ENCODE measurements at places on chromosomes 1 and 21.
A peak's percentile ranks its signal among the peaks of the same experiment; 100 is the strongest.

DNA sequence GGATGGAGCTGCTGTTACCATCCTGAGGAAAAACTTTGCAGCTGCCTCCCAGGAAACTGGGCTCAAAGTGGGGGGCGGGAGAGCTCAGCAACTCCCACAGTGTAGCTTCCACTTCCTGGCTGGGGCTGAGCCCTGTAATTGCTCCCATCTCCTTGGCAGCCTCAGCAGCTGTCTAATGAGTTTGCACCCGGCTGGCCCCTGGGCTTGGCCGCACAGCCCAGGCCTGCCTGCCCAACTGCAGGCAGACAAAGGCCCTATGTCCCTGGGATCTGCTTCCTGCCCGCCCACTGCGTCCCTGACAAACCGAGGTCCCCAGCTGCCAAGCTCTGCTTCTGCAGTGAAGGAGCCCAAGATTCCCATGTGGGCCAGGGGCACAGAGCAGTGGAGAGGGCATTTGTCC lies 30.1 kb downstream of the EDN2 start:
- no peak for DNase-seq

GRCh38 chr1:48000883-48001282 lies 3.7 kb upstream of the TRABD2B start:
- DNase-seq, result no peak

DNA sequence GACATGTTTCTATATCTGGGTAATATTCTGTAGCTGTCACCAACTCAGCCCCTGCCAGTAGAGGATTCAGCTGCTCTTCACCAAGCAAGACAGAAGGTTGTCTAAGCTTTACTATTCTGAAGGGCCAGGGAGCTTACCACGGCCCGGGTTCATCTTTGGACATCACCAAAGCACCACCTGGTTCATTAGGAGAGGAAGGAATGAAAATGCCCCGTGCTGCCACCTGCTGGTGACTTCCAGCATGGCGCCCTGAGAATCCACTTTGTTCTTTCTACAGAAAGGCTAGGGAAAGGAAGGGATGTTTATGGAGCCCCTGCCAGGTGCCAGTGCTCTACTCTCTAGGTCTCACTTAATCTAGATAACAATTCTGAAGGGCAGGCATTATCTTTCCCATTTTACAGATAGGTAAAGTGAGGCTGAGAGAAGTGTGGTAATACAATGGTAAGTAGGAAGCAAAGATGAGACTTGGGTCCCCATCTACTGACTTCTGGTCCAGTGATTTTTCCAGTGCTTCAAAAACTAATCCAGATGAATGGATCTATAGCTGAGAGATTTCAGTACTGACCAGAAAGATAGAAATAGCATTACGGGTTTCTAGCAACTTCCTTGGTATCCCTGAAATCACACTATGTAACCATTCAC lies 79.5 kb downstream of the BEND5 start:
- DNase-seq, result no peak

DNA sequence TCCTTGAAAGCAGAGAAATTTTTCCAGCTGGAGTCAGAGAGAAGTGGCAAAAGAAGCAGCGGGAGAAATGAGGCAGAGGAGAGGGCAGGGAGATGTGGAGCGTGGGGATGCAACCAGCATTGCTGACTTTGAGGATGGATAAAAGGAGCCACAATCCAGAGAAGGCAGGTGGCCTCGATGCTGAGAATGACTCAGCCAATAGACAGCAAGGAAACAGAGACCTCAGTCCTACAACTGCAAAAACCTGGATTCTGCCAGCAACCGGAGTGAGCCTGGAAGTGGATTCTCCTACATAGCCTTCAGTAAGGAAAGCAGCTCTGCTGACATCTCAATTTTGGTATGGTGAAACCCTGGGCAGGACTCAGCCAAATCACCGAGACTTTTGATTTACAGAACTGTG lies 128.9 kb upstream of the ATP1B1 start:
- DNase-seq, result no peak

DNA sequence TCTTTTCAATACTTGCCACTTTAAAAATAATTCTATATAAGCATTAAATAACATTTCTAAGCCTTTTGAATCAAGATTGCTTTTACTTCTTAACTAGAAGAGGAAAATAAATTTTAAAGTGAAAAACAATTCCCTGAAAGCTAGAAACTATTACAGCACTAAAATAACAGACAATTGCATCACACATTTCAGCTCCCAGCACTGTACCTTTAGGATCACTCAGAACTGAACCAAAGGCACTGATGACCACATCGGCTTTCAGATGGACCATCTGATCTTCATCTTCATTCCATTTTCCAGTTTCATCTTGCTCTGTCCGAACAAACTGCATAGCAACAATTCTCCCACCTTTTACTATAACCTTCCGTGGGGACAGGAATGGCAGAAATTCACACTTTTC lies 347.3 kb downstream of the DPYD start:
- no peak for DNase-seq

GRCh38 chr1:40030528-40031135 lies 9.9 kb upstream of the CAP1 start:
- no peak for DNase-seq

DNA sequence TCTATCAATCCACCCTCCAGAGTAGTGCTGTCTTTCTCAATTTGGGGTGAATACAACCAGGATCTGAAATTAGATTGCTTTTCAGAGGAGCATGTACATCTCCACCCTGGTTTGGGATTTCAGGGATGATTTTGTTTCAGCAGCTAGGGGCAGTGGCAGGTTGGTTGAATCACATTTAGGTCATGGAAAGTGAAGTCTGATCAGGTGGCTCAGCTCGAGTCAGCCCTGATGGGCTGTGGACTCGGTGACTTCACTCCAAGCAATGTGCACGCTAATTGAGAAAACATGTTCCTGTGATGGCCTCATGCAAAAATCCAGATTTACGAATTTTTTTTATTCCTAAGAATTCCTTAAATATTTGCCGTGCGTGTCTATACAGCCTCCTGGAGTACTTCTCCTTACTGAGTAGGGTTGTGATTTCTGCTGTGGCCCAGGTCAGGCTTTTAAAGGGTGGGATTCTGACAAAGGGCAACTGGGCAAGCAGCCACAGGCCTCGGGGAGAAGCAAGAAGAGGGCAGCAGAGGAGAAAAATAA lies 7.5 kb downstream of the NGF start:
- no peak for DNase-seq

DNA sequence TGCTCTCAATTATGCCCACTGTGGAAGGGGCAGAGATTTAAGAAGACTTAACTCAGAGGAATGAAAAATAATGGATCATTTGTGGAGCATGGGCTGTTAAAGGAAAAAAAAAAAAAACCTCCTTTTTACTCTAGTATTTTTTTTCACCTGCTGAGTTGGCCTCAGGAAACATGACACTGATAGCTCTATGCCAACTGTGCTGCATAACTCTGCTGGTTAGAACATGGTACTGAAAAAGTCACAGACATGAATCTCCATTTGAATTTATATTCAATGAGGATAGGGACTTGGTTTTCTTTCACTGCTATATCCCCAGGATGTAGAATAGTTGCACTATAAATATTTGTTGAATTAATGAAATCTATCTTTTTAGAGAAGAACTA lies 86.1 kb upstream of the KIAA0040 start:
- DNase-seq, result no peak

- DNase-seq, result peak; percentile 49
Measured at GRCh38 chr1:113390871-113391648, 745 bp downstream of the MAGI3 start.

DNA sequence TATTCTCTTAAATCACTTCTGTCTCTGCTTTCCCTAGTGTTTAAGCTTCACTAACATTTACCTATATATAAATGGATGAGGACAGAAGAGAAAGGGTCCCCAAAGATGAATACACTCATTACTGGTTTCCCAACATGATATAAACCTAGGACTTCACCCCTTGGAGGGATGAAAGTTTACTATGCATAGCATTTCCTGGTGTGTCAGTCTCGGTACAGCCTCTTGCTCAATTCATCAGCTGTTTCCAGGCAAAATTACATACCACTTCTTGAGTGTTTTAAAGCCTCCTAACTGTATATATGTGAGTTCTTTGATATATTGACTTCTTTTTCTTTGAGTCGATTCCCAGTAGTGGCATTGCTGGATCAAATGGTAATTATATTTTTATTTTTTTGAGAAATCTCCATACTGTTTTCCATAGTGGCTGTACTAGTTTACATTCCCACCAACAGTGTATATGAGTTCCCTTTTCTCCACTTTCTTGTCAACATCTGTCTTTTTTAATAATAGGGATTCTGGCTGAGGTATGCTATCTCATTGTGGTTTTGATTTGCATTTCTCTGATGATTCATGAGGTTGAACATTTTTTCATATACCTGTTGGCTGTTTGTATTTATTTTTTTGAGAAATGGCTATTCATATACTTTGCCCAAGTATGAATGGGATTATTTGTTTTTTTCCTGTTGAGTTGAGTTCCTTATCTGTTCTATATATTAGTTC lies 259.3 kb upstream of the CACYBP start:
- no peak for DNase-seq

- no peak for DNase-seq
Measured at GRCh38 chr1:222557148-222557547, 9.2 kb upstream of the HHIPL2 start.

GRCh38 chr1:196464480-196464941 lies 143.7 kb downstream of the KCNT2 start:
- no peak for DNase-seq

DNA sequence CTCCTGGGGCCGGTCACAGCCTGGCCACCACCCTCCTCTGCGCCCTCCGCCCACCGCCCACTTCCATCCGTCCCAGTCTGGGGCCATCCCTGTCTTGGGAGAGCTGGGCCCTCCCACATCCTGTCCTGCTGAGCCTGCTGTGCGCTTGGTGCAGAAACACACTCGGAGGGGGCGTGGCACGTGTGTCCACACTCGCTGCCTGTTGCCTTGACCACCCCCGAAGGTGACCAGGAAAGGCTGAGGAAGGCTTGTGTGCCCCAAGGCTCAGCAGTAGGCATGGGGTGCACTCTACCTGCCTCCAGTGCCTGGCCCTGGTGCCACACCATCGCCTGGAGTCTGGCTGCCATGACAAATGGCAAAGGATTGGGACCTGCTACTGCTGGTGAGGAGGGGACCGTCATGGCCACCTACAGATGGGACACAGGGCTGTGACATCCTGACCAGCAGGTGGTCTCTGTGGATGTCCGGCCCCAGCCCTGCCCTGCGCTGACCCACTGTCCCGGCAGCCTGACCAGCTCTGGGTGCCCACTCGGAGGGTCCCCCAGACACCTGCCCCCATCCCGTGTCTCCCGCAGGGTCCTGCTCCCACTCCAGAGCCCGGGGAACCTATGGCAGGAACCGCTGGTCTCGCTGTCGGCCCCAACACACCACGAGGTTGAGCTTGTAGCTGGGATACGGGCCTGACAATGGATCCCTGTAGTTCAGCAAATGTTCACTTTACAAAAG lies 23.2 kb upstream of the PTTG1IP start:
- no peak for DNase-seq

GRCh38 chr1:203781962-203782361 lies 13.5 kb upstream of the ZBED6 start:
- DNase-seq, result no peak

DNA sequence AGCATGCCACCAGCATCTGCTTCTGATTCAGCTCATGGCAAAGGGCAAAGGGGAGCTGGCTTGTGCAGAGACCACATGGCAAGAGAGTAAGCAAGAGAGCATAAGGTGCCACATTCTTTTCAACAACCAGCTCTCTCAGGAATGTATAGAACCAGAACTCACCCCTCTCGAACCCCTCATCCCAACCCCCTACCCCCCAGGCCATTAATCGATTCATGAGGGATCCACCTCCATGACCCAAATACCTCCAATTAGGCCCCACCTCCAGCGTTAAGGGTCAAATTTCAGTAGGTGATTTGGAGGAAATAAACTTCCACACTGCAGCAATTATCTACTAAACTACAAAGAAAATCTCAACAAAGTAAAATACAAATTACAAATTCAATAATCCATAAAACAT lies 32.2 kb upstream of the LRRC7 start:
- no peak for DNase-seq

DNA sequence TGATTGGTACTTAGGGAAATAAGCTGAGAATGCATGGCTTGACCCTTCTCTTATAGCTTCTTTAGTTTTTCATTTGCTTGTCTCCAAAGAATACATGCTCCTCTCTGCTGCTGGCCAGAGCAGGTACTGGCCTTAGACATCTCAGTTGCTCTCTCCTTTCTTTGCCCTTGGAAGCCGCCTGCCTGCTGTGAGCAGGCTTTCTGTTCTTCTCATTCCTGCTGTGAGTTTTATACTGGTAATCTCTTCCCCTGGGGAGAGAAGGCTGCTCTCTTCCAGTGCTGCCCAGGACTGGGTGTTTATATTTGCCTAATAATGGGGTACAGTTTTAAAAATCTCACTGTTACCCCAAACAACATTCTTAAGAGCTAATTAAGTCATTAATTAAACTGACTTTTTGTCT lies 323.5 kb upstream of the LRRC7 start:
- no peak for DNase-seq

GRCh38 chr21:41945982-41946381 lies 7.8 kb downstream of the C2CD2 start:
- DNase-seq, result no peak

- no peak for DNase-seq
Measured at GRCh38 chr1:157161901-157162300, 23.7 kb upstream of the ETV3 start.

DNA sequence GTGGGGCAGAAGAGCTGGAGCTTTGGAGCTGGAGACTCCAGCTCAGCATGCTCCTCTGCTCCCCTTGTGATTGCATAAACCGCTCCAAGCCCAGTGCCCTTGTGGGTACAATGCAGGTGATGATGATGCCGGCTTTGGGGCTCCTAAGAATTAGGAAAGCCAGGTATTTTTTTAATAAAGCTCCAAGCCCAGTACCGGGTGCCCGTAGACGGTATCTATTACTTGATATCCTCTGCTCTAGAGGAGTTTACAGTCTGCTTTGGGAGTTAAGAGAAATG lies 27.2 kb downstream of the TENT5C start:
- no peak for DNase-seq

DNA sequence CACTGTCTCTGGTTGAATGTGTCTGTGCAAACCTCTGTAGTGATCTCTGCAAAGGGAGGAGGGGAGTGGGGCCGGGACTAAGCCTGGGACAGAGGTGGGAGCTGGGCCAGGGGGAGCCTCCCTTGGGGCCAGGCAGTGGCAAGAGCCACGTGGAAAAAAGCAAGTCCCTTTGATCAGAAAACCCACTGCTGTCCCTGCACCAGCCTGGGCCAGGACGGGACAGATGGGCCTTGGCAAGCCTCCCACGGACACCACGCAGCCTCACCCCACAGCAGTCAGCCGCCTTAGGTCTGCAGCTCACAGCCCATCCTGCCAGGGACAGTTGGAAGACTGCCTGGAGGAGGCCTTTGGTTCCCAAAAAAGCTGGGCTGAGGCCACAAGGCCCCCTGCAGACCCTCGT lies 11.7 kb upstream of the TRAPPC10 start:
- no peak for DNase-seq

All from stimulated activated naive CD4-positive, alpha-beta T cell treated with Interleukin-2 at 50 U/mL for 16 hours (primary cell).